ENCODE measurements at places on chromosomes 12 and 14.

GRCh38 chr12:32522331-32523221, 123.2 kb downstream of the FGD4 start:
- no peak for DNase-seq

DNA sequence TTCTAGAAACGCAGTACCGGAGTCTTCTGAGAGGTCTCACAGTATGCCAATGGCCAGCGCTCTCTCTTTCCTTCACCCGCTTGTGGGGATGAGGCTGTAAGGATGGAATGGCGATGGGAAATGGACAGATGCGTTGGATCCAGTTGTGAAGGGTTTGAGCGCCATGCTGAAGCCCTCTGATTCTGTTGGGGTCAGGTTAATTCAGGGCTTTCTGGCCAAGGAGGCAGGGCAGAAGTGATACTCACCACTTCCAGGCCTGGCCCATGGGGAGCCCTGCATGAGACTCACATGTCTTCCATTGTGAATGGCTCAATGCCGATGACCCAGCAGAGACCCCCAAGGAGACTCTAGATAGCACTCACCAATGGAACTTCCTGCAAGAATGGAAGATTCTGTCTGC, 114.3 kb downstream of the BCL11B start:
- DNase-seq: no peak

DNA sequence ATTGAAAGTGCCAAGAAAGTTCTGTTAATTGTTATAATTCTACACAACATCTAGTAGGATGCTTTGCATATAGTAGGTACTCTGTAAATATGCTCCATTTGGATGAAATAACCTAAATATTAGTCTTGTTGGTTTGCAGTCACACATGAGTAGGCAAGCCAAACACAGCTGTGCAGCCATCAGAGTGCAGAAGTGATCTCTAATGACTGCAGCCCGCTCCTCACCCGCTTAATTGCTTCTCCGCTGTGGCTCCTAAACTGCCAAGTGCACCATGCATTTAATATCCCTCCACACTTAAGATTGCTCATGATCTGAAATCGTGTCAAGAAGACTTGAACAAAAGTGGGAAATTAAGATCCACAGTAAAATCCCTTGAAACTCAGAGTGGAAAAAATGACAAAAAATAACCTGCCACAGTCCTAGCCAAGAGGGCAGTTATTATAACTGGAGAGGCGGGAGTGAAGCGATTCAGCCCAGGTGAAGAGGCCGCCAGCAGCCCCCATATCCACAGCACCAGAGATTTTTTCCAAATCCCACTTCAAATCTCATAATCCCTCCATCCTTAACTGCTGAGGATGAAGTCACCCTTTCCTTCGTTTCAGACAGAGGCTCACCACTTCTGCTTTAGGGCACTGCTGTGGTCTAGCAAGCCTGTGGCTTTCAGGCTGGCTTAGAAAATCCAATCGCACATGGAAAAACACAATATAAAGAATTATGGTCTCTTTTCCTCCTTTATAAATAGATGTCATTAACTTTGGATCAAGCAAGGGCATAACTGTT, 69.5 kb downstream of the TMEM30B start:
- no peak for DNase-seq

DNA sequence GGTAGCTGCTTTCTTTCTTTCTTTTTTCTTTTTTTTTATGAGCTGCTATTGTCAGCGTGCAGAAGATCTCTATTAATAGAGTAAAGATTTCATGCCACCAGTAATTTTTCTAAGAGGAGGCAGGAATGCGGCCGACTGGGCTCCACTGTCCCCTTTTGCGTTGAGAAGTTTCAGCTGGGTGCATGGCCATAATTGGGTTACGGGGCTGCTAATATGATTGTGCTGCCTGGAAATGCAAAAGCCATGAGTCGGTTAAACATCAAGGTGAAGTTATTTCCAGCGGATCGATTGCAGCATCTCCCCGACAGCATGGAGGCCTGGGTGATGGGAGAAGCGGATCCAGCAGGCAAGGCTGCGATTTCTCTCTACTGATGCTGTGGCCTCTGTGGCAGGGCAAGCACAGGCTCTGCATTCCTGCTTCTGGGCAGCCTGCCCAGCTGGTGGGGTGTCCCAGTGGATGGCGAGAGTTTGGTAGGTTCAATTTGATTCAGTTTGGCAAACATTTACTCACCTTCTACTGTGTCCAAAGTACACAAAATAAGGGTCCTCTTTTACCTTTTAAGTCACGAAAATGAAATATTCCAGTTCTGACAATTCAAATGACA, 54.4 kb upstream of the PRMT8 start:
- peak; percentile 3 for DNase-seq

GRCh38 chr12:85866986-85867776, 6.9 kb upstream of the NTS start:
- DNase-seq: peak; percentile 62

DNA sequence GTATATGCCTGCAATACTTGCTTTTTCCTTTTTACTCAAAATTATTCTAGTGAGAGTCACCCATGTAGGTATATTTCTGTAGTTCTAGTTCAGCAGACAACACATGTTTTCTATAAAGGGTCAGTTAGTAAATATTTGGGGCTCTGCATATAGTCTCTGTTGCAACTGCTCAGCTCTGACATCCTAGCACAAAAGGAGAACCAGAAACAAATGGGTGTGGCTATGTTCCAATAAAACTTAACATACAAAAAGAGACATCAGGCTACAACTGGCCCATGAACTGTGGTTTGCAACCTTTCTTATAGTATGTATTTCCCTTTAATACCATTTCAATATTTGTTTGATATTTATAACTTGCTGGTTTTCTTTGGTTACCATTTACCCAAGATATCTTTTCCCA, 11.9 kb downstream of the NT5DC3 start:
- DNase-seq: no peak

- DNase-seq: no peak
These were observed 93.5 kb upstream of the PTHLH start for GRCh38 chr12:28065889-28066630.

DNA sequence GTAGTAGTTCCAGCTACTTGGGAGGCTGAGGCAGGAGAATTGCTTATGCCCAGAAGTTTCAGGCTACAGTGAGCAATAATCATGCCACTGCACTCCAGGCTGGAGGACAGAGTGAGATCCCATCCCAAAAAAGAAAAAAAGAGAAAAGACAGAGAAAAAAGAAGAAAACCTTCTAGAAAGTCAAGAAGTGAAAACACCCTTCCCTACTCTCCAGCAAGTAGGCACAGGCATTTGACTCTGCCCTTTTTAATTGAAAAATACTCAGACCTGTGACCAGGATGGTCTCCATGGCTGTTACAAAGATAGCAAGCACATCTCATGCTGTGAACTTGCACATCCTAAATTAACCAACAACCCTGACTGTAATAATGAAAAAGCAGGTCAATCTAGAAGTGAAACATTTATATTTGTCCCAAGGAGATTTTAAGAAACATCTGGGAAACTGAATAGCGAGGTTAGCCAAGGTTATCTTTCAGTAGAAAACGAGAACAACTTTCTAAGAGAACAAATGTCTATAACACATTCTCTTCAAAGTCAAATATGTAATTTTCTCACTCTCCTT, 2.0 kb downstream of the TMTC1 start:
- DNase-seq: no peak

- DNase-seq: no peak
These were observed 1722.1 kb upstream of the SEL1L start for GRCh38 chr14:83255727-83256090.

- no peak for DNase-seq
These were observed 20.4 kb upstream of the LGMN start for GRCh38 chr14:92768795-92769194.

DNA sequence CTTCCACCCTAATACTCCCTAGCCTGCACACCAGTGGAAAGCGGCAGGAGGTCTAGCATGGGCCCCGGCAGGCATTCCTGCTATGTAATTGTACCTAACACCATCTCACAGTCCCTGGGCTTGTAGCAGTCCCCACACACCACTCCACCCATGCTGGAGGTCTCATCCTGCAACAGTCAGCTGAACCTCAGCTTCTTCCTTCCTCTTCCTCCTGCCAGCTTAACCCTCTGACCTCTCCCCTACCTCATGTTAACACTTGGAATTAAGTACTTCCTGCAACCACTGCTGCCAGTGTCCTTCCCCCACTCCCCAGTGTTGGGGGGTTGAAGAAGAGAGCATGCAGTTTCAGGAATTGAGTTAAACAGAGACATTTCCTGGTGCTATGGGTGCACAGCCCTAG, 7.6 kb downstream of the ADCY4 start:
- DNase-seq: no peak

- no peak for DNase-seq
These were observed 35.9 kb upstream of the WNK1 start for GRCh38 chr12:716506-716905.

- no peak for DNase-seq
These were observed 7.2 kb downstream of the CBLN3 start for GRCh38 chr14:24422261-24422660.

DNA sequence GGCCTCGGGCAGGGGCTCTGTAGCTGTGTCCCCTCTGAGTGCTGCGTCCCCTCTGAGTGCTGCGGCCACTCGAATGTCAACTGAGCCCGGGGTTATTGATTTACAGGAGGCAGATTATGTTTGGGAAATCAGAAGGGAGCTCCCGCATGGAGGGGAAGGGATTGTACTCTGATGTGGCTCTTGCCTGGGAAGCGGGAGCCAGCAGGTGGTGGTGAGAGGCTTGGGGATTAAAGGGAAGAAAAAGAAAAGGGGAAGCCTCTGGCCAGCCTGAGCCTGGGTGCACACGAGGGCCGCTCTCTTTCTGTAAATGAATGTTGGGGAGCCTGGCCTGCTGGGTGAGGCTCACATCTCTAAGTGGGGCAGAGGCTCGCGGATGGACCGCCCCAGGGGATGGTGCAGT, 143.7 kb downstream of the AACS start:
- DNase-seq: no peak

DNA sequence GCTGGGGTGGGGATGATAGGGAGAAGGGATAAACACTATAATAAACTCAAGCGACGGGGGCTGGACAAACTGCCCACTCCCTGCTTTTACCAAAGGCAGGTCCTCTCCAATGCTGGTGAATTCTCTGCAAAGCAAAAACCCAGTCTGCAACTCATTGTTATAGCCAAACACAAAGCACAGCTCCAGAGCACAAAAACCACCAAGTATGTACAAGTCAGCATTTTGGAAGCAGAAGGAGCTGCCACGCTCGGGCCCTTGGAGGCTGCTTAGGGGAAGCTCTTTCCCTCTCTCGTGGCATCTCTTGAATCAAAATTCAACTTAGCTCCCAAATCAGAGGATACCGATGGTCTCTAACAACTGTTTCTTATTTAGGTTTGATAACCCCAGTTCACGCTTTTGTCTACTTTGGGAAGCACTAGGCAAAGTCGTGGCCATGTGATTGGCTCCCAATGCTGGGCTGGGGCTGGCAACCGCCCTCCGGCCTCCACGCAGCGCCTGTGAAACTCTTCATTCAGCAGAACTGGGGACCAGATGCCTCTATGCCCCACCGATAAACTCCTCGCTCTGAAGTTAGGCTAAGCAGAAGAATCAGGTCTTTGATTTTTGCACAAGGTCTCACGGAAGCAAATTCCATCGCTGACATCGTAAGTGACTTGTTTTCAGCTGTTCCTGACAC, 158.5 kb upstream of the FOXN3 start:
- DNase-seq: no peak

- DNase-seq: no peak
These were observed 47.3 kb downstream of the ELK3 start for GRCh38 chr12:96241431-96241830.

GRCh38 chr12:5220835-5221234, 177.2 kb downstream of the KCNA5 start:
- DNase-seq: peak; percentile 36

DNA sequence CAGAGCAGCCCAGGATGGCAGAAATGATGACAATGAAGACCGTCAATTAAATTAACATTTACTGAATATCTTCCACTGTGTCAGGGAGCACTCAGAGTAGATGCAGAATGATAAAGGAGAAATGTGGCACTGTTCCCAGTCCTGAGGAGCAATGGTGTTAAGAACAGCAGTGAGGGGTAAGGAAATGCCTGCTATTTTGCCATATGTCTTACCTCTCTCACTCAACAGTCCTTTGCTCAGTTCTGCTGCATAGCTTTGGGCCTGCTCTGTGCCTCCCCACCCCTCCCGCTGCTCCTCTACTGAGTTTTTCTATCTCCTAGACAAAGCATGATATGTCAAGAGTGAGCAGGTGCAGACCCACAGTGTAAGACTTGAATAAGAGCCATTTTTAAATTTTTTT, 318.8 kb downstream of the NAV3 start:
- DNase-seq: no peak
